Activated naive CD4-positive, alpha-beta T cell treated with anti-CD3 and anti-CD28 coated beads for 36 hours (primary cell): ENCODE measurements at places on chromosomes 7 and 10. TPM values are rescaled to one million over a fixed set of nuclear protein-coding genes. Genes with fewer than 3 reads are reported as not detected.
A peak's percentile ranks its signal among the peaks of the same experiment; 100 is the strongest.

NPC1L1 gene
- not detected for total RNA-seq

NKX6-2 gene
- total RNA-seq, result not detected

SLC13A1 gene
- not detected for total RNA-seq

DNA sequence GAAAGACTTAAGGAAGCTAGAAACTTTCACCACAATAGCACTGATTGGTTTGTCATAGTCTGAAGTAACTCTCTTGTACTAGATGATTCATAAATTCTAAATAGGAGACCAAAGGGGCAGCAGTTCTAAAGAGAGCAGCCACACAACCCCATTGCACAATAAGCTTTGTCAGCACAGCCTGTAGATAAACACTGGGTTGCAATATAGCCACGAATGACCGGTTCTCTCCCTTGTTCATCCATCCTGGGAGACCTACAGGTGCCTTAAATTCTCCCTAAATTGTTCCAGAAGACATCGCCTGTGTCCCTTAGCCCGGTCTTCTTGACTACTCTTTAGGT is 167.0 kb downstream of the SNX13 start:
- DNase-seq, result no peak

GRCh38 chr7:146319629-146320028 is 203.0 kb downstream of the CNTNAP2 start:
- DNase-seq, result no peak

- DNase-seq, result peak; percentile 63
These were observed 84.5 kb downstream of the PIP4K2A start for GRCh38 chr10:22629852-22630233.

DNA sequence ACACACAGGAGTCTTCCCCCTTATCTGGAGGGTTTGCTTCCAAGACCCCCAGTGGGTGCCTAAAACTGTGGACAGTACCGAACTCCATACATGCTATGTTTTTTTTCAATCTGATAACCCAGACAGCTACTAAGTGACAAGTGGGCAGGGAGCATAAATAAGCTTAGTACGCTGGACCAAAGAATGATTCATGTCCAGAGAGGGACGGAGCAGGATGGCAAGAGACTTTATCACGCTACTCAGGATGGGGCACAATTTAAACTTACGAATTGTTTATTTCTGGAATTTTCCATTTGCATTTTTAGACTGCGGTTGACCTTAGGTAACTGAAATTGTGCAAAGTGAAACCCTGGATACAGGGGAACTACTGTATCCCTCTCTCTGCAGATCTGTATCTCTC is 410.0 kb upstream of the MKI67 start:
- DNase-seq, result no peak

- DNase-seq, result no peak
These were observed 43.6 kb upstream of the JAZF1 start for GRCh38 chr7:28224172-28224571.

- no peak for DNase-seq
These were observed 191.8 kb upstream of the AOAH start for GRCh38 chr7:36916116-36916515.

GRCh38 chr10:10959666-10960065 is 58.0 kb upstream of the CELF2 start:
- DNase-seq, result no peak

- no peak for DNase-seq
These were observed 62.7 kb downstream of the LANCL2 start for GRCh38 chr7:55427800-55428199.

- DNase-seq, result no peak
These were observed 242.4 kb upstream of the KIAA1217 start for GRCh38 chr10:23966504-23967051.

DNA sequence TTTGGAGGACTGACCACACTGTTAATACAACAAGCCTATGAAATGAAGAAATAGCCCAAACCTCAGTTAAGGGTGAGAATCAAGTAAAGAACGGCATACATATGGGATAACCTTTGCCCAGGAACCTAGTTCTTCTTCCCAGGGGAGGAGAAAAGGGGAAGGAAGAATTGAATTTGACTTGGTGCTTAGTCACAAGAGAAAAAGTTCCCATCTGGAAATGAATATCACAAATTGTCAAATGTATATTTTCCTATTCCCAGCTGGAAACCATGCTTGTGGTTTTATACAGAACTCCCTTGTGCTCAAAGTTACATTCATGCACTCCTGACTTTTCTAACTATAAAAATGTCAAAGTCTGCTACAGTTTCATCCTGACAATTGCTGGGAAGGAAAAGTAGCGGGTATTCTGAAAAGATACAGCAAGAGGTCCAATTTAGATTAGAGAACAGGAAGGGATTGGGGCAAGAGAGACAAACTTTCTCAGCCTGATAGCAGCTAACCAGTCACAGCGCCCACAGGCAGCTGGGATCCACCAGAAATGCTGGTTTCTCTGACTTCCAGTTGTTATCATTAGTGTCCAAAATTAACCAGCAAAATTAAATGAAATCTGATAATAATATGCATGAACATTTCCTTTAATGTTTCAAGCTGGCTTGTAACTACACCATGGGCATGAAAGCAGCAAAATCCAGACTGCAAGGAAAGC is 18.6 kb upstream of the GSAP start:
- DNase-seq, result no peak

DNA sequence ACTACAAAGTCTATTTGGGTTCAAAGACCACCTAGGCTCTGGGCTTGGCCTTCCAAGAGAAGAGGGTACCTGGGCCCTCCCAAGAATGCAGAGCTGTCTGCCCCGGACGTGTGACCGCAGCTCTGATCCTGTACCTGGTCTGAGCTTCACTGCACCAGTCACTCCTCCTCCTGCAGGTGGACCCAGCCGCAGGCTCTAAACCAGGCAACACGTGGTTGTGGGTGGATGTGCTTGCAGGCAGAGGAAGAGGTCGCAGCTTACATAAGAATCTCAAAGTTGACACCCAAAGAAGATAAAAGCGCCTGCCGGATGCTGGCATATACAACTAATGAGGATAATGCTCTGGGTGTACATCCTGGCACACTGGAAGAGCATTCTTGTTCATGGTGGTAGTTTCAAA is 9.4 kb upstream of the PFKP start:
- DNase-seq, result no peak

CADPS2 gene
- not detected for total RNA-seq

DNA sequence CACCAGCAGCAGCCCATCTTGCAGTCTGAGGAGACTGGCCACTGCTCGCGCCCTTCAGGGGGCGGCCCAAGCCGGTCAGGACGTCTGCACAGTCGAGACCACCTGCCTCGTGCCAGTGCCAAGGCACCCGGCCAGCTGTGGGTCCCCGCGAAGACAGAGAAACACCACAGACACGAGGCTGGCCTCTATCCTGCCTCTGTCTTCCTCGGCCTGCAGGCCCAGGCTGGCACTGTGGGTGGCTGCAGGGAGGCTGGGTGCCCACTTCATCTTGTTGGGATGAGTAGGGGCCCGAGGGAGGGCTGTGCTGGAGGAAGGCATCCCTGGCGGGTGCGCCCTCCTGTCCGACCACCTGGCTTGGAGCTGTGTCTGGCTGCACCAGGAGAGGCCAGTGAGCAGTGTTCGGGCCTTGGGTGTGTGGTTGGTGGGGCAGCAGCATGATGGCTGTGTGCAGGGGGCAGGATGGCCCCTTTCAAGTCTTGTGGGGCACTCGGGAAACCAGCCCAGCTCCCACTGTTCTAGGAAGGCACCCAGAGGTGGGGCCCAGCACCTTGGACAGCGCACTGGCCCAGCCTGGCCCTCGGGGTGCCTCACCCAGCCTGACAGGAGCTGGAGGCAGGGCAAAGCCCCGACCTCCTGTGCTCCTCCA is 7.3 kb downstream of the DPYSL4 start:
- peak; percentile 45 for DNase-seq

- DNase-seq, result no peak
These were observed 19.5 kb downstream of the KCNMA1 start for GRCh38 chr10:77618117-77618516.

DNA sequence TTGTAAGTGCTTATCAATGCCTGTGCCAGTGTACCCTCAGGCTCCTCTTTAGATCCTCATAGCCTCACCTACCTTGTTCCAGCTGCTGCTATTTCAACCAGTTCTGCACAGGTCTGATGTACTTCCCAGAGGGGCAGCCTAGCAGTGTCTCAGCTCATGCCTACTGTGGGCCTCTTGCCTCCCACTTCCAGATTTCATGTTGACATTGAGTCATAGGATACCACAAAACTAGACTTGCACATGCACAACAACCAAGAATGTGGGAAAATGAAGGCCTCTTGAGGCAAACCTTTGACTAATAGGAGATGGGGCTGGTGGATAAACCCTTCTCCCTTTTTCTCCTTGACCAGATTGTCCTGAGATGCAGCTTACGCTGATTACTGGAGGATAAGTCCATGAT is 31.0 kb downstream of the PON3 start:
- no peak for DNase-seq

DNA sequence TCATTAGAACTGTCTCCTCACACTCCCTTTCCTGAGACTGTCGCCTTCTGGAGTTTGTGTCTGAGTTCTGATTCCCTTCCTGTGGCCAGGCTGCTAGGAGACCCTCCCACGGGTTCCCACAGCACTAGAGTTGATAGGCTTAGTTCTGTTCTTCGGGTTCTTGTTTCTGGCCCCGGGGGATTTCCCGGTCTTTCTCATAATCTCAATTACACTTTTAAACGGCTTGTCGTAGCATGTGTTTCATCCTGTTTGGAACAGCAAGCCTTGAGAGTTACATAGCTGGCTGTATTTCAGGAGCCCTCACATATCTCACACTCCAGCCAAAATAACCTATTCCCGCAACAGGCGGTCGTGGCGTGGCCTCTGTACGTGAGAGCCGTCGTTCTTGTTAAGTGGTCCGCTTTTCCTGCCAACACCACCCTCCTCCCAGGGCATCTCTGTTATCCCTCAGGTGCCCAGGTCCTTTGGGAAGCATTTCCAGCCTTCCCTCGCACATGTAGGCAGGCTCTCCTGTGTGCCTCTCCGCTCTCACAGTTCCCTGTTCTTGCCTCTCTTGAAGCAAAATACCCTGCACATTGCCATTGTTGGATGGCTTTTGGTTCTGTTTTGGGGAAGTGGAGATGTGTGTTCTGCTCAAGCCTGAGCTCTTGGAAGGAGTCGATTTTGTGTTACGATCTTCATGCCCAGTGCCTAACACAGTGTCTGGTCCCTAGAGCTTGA is 46.0 kb downstream of the CDC123 start:
- peak; percentile 84 for DNase-seq

PIP gene
- not detected for total RNA-seq

GRCh38 chr10:85193796-85194195 is 865.4 kb downstream of the CCSER2 start:
- no peak for DNase-seq

ADO gene
- 26.2 TPM for total RNA-seq

GRCh38 chr7:77473229-77474005 is 57.3 kb upstream of the GSAP start:
- DNase-seq, result no peak

GRCh38 chr10:86960863-86961434 is 2.5 kb downstream of the SNCG start:
- DNase-seq, result no peak

GRCh38 chr10:9209105-9209798 is 1154.8 kb downstream of the GATA3 start:
- DNase-seq, result peak; percentile 86

- DNase-seq, result no peak
These were observed 25.1 kb downstream of the MRPS24 start for GRCh38 chr7:43844257-43844656.

GRCh38 chr10:43258211-43258561 is 8.7 kb downstream of the RASGEF1A start:
- DNase-seq, result no peak

GRCh38 chr7:133828906-133829305 is 298.2 kb upstream of the LRGUK start:
- DNase-seq, result no peak

NKX2-3 gene
- total RNA-seq, result not detected

DNA sequence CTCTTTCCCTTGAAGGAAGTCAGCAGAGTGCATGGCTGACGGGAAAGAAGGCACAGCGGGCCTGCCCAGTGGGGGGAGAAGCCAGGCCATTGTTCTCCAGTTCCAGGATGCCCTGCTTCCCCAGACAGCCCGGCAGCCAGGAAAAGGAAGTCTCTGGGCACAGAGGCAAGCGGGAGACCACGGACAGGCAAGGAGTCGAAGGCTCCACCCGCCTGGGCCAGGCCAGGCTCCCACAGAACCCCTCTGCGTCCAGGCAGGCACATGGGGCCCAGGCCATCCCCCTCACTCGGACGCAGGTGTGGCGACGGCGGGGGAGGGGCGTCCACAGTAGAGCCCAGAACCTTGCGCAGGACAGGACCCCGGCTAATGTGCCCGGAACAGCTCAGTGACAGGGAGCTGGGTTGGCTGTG is 8.7 kb downstream of the GPR146 start:
- no peak for DNase-seq

- DNase-seq, result no peak
These were observed 43.8 kb upstream of the RABGEF1 start for GRCh38 chr7:66696774-66697191.

DNA sequence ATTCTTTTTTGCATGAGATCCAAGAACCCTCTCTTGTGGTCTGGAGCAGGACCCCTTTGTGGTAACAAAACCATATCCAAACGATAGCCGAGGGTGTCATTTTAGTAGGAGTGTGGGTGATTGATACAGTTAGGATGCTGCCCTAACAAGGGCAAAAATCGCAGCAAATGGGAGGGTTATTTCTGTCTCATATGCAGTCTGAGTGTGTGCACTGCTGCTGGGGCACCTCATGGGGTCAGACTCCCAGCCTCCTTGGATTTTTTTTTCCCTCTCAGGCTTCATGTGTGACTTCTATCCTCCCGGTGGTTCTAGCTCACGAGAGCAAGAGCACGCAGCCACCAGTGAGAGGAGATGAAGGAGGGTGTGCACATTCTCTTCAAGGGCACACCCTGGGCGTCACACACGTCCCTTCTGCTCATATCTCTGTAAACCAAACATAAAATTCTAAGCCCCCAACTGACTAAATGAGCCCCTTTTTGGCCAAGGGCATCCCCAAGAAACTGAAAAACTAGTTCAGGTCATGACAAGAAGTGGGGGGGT is 28.6 kb upstream of the IL15RA start:
- DNase-seq, result no peak

DNA sequence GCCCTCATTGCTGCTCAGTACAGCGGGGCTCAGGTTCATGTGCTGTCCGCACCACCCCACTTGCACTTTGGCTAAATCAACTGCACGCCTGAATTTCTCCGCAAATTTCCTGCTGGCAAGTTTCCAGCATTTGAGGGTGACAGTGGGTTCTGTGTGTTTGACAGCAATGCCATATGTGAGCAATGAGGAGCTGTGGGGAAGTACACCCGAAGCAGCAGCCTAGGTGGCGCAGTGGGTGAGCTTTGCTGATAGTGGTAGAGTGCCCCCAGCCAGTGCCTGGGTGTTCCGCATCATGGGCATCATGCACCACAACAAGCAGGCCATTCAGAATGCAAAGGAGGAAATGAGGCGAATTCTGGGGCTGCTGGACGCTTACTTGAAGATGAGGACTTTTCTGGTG is 103.9 kb upstream of the POT1 start:
- DNase-seq, result no peak

NPFFR1 gene
- total RNA-seq, result not detected

GRCh38 chr10:86336341-86336740 is 30.3 kb downstream of the GRID1 start:
- no peak for DNase-seq

GRCh38 chr10:27433976-27434375 is 70.1 kb upstream of the RAB18 start:
- no peak for DNase-seq

BICC1 gene
- not detected for total RNA-seq

DBNL gene
- total RNA-seq, result 82.3 TPM

- no peak for DNase-seq
These were observed 314.9 kb upstream of the NPVF start for GRCh38 chr7:25543210-25543609.

GRCh38 chr10:73338801-73339368 is 19.8 kb downstream of the CFAP70 start:
- no peak for DNase-seq
